ENCODE measurements at places on chromosomes 11 and 22. TPM values are rescaled to one million over a fixed set of nuclear protein-coding genes. Genes with fewer than 3 reads are reported as not detected.

DNA sequence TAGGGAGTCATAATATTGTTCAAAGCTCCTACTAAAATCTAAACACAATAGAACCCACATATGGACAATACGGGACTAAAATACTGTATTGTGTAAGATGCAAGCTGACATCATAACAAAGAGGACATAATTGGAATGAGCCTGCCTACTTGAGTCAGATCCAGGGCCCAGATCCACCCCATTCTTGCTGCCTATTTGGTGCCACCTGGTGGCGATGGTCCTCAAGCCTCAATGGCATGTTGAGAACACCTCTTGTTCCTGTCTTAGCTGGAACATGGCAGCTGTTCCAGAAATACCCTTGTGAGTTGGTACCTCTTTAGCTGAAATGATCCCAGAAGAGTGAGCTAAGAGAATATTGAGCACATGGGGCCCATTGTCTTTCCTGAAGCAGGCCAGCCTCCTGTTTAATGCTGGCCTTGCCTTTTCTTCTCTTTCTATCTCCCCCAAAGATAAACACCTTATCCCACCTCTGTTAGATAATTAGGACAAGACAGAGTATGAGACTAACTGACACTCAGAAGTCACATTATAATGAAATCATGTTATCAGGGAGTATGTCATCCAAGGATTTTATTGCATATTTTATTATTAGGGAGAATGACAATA lies 680.9 kb upstream of the ANO5 start:
- DNase-seq, result no peak
- H3K4me3 ChIP-seq, result no peak overlapping the region
- no peaks in the 10 kb centered on the region for H3K4me1 ChIP-seq
- H3K36me3 ChIP-seq, result no peaks in the 10 kb centered on the region

The SLC25A18 gene
- not detected for total RNA-seq

The C11orf16 gene
- not detected for total RNA-seq

The SCGB1D2 gene
- total RNA-seq, result not detected

- no peak overlapping the region for H3K4me3 ChIP-seq
- no peaks in the 10 kb centered on the region for H3K4me1 ChIP-seq
- DNase-seq, result no peak
- H3K27ac ChIP-seq, result no peak overlapping the region
- no peaks in the 10 kb centered on the region for H3K27me3 ChIP-seq
These were observed 86.7 kb upstream of the RASSF10 start for GRCh38 chr11:12922418-12922817.
